Putamen (tissue), 1 donor: ENCODE measurements at places on chromosomes 1 and 21.

DNA sequence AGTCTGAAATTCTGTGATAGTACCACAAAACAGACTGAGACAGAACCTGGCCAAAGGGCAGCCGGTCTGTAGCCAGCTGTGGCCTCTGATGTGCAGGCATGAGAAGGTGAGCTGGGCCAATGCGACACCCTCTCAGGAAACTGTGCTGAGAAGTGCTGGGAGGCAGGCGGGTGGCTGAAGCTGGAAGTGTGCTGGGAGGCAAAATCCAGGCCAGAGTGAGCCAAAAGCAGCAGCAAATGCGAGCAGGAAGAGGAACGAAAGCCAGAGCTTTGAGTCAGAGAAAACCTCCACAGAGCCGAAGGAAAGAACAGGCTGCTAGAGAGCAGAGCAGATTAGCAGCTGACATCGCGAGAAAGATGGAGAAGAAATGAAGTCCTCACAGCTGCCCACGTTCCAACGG is 10.2 kb upstream of the ATP13A2 start:
- DNase-seq = no peak

GRCh38 chr1:16014509-16015482 is 3.0 kb downstream of the HSPB7 start:
- DNase-seq = no peak

DNA sequence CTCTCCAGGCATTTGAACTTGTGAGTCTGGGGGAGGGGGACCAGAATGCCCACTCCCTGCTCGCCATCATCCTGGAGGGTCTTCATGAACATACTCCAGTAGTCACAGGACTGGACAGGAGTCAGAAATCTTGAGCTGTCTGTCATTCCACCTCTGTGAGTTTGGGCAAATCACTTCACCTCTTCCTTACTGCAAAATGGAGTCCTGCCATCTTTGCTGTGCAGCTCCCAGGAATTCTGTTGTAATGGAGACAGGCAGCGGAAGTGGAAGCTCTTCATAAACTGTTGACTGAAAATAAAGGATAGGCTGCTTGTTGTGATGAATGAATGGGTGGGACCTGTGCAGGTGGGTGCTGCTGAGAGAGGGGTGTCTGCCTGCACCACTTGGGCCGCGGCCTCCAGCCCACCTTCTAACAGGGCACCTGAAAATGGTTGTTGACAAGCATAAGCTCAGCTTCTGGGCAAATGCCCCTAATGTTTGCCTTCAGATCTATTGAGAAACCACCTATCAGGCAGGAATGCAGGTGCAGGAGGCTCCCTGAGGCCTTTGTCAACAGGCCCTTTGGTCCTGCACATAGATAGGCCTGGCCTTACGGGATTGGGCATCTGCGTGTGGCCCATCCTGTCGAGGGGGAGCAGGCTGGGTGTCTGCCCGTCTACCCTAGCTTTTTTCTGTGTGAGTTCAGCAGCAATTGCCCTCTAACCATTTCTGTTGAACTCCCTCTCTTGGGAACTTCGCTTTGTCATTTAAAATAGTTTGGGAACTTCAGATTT is 321.0 kb downstream of the RPS6KC1 start:
- no peak for DNase-seq

- DNase-seq = no peak
Measured at GRCh38 chr1:181714428-181714827, 231.1 kb downstream of the CACNA1E start.
